ENCODE measurements at places on chromosomes 6 and 20.

- no peak for DNase-seq
These were observed 25.5 kb upstream of the LTV1 start for GRCh38 chr6:143817621-143818020.

- DNase-seq, result no peak
These were observed 30.8 kb downstream of the IL20RA start for GRCh38 chr6:137013738-137014602.

DNA sequence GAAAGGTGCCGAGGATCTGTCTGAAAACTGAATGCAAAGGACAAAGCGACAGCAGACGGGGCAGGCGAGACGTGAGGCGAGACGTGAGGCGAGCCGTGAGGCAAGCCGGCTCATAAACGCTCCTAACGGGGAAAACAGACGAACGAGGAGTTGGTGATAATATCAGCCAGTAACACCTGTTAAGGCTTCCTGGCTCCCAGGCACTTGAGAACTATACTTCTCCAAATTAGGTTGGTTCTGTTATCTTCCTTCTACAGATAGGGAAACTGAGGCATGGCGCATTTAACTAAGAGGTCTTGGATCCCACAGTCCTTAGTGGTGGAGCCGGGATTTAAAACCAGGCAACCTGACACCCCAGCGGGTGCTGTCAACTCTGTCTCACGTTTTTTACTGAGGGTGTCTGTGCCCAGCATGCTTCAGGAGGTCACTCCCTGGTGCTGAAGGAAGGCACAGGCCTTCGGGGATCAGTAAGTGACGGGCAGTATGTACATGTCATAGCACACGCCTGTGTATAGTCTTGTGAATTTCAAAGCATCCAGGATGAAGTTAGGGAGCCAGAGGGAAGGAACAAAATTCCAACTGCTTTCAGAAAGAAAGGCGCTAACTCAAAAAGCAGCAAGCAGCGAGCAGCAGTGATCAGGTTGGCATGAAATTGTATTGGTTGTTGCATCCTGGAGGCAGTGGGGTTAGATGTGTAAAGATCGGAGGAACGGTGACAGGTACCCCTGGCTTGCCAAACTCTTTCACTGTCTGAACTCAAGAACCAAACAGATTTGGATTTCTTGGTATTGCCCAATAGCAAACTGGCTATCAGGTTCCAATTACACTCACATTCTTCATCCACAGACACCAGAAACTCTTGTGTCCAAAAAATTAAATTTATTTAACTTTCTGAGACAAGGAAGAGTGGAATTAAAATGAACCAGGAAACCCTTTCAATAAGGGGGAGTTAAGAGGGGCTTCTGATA lies 318.7 kb downstream of the THBS2 start:
- DNase-seq, result no peak

GRCh38 chr20:45887346-45887715 lies at the start of gene SPATA25:
Gene SPATA25, minus strand, starts transcription at chr20:45887622. Its CDS starts 32 bp downstream, at chr20:45887590.
- no peak for DNase-seq

DNA sequence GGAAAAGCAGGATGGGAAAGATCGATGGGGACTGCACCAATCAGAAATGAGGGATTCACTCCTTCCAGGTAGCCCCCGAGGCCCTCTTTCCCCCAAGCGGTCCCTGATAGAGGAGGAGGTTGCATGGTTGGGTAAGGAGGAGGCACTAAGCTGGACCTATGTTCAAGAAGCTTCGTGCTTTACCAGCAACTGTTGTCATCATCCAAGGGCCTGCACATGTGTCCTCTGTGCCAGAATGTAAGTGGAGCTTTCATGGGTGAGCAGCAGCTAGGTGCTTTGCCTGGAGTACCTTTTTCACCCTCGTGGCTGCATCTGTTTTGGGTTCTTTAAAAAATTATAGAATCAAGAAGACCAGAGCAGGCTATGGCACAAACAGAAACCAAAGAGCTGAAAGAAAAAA lies 54.0 kb downstream of the GMPR start:
- no peak for DNase-seq

- DNase-seq, result no peak
These were observed 9.4 kb upstream of the STXBP5 start for GRCh38 chr6:147194652-147195411.

- DNase-seq, result no peak
These were observed 483.1 kb upstream of the JAG1 start for GRCh38 chr20:11156922-11157321.

DNA sequence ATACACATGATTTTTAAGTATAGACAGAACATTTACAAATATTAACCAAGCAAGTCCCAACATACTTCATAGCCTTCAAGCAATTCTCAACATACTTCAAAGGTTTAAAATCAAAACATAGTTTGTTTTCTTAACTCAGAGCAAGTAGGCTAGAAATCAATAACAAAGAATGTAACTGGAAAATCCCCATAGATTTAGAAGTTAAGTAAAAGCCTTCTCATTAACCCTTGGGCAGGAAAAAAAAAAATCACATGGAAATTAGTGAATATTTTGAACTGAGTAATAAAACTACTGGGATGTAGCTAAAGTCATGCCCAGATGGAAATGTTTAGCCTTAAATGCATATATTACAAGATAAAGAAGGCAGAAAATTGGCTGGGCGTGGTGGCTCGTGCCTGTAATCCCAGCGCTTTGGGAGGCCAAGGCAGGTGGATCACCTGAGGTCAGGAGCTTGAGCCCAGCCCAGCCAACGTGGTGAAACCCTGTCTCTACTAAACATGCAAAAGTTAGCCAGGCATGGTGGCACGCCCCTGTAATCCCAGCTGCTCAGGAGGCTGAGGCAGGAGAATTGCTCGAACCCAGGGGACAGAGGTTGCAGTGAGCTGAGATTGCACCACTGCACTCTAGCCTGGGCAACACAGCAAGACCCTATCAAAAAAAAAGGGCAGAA lies 316.1 kb downstream of the TAF4 start:
- no peak for DNase-seq
